ENCODE measurements at places on chromosomes 4 and X.

DNA sequence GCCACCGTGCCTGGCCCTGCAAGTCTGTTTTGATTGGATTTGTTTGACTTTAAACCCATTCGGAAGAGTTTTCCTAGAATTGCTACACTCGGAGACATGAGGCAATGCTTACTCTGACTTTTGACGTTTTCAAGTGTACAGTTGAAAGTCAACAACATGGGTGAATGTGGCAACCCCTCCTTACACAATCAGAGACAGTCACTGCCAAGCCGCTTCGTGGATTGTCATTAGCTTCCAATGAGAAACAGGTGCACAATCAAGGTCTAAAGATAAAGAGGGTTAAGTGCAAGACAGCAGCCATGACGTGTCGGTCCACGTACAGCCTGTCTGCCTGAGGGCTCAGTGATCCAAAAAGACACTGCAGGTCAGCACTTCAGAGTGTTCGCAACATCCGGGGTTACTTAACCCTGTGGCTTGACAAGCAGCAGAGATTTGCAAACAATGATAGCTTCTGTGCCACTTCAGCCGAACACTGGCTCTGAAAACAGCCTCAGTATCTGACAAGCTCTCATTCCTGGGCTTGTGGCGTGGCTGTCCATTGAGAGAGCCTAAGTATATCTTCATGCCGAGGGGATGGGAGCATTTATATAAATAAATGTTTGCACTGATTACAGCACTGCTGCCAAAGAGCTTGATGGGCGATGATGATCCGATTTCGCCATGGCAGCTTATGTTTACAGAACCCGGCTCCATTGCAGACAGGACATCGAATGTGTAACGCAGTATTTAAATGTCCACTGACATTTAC lies 180.0 kb downstream of the DHRSX start:
- DNase-seq = peak; percentile 28

- DNase-seq = no peak
These were observed 14.6 kb downstream of the TLR8 start for GRCh38 chrX:12920990-12921389.

DNA sequence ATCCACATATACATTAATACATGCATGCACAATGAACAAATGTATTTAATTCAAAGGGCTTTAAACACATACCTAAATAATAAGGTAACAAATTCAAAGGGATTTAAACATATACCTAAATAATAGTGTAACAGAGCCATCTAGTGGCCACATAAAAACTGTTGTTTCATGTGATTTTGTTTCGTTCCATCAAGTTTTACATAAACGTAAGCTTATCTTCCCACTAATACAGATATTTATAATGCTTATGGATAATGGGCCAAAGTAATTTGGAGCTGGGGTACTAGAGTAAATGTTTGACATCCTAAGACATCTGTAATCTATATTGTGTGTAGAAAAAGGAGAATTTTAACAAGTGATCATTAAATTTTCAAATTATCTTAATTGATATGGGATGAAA lies 82.3 kb downstream of the PRSS12 start:
- no peak for DNase-seq

GRCh38 chrX:69150281-69150960 lies 14.8 kb downstream of the PJA1 start:
- DNase-seq = no peak

DNA sequence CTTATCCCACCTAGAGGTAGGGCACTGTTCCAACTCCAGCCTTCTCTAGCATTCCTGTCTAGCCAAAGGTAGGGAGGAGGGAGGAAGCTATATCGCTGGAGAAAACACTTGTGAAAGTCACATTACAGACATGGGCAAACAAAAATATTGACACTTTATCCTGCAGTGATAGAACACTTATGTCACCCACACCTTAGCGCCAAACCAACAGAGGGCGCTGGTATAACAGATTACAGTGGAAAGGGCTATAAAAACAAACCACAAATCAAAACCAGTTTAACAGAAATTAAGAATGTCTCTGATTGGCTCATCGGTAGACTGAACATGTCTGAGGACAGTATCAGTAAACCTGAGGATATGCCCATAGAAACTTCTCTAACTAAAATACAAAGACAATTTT lies 451.3 kb downstream of the TLL1 start:
- DNase-seq = peak; percentile 10

DNA sequence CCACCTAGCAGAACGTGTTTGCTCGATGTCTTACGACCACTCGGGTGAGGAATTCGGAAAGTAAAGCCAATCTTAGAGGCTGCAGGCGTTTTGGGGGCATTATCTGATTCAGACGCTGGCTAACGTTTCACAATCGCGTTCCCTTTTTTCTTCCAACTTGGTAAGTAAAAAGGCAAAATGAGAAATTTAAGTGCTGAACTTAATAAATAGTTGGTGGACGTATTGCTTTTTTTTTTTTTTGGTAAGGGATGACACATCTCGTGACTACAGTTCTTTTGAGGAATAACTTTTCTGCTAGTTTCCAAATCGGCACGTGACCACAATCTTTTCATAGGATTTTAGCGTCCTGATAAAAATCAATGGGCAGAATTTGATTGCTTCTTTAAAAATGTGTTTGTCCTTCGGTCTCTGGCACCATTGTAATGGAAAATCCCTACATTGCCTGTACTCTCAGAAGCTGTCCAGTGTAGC lies 848 bp downstream of the RAB9A start:
- peak; percentile 19 for DNase-seq

DNA sequence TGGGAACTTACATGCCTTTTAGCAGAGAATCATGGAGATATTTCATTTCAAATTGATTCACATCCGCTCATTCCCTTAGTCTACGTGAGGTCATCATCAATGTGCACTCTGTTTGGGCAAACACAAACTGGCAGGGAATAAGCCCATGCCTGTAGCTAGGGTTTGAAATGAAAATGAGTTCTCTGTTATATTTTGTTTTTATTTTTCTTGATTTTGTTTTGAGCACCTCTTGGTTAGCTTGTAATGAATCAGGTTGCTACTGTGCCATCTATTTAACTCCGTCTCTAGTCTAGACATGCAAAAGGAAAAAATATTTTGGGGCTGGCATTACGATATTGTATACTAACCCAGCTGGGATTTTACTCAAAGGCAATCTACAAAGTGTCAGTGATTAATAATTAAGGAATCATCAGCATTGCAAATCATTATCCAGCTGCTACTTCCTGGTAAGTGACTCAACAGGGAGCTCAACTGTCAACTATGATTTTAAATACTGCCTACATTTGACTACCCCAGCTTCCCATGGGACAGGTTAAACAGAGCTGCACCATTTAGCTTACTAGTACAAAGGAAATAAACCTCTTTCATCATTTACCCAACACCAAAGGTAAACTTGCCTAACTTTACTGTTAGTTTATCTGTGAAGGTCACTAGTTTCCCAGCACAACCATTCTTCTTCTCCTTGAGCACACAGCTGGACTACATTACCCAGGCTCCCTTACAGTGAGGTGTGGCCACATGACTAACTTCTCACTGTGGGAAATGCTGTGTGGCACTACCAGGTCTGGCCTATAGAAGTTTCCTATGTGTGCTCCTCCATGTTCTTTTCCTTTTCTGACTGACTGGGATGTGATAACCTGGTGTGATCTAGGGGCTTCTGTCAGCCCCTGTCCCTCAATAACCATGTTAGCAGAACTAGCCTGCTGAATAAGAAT lies 21.2 kb upstream of the TRPC5OS start:
- no peak for DNase-seq

- DNase-seq = no peak
These were observed 54.8 kb upstream of the SORCS2 start for GRCh38 chr4:7137326-7138200.

GRCh38 chr4:145234091-145234706 lies 53.8 kb upstream of the OTUD4 start:
- peak; percentile 28 for DNase-seq

DNA sequence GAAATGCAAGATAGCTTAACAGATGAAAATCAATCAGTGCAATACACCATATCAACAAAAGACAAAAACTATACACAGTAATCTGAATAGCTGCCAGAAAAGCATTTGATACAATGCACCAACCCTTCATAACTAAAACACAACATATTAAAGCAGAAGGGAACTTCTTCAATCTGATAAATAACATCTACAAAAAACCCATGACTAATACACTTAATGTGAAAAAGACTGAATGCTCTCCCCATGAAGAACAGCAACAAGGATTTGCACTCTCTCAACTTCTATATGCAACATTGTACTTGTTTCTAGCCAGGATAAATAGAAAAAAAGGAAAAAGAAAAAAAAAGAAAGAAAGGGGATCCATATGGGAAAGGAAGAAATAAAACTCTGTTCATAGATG lies 139.7 kb downstream of the RBM47 start:
- no peak for DNase-seq

DNA sequence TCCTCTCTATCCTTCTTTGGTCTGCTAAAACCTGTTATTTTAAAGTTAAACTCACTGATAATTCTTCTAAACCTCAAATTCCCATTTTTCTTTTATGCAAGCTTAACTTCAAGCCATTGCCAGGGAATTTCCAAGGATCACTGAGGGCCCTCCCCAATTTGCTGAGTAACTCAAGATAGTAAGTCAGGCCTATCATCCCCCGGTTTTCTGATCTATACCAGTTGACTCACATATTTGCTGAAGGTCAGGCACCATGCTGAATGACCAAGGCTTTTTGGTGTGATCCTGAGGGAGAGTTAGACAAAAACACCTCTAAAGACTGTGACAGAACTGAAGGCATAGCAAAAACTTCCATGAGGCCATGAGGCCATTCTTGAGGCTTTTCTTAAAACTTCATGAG lies 1301.9 kb downstream of the PCDH7 start:
- DNase-seq = no peak

DNA sequence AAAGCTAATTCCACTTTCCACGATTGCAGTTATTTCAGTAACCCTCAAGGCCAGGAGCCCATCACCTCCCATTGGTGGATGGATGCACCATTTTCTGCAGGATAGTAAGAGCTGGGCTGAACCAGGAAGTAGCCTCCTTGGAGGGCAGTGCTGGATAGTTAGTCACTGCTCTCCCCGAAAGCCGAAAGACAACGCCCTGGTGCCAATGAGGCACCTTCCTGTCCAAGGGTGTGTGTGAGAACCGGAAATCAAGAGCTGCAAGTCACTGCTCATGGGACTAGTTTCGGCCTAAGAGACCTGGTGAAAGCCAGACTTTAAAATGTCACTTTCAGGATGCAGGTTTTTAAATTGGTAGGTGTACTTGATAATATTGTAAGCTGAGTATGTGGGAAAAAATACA lies 203.8 kb upstream of the HS3ST1 start:
- no peak for DNase-seq

- DNase-seq = no peak
These were observed 5.1 kb downstream of the PF4 start for GRCh38 chr4:73976716-73977115.

- DNase-seq = no peak
These were observed 189.5 kb downstream of the MAGEE1 start for GRCh38 chrX:76617020-76617419.

- no peak for DNase-seq
These were observed 11.7 kb upstream of the CLDN34 start for GRCh38 chrX:9955506-9955905.

DNA sequence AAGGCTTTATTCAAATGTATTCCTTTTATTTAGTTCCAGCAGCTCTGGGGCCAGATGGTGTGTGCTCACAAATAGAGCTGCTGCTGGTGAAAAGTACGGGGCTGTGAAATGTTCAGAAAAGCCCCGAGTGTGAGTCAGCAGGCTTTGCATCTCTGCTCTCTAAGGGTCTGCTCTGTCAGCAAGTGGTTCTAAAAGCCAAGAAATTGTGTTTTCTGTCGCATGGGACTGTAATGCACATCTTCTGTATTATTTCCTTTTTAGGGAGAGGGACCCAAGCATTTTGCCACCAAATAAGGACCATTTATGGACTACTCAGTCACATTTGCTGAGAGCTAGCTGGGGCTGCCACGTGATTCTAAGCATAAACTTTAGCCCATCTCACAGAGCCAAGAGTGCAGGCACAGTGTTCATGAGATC lies 82.9 kb upstream of the NHS start:
- peak; percentile 14 for DNase-seq

DNA sequence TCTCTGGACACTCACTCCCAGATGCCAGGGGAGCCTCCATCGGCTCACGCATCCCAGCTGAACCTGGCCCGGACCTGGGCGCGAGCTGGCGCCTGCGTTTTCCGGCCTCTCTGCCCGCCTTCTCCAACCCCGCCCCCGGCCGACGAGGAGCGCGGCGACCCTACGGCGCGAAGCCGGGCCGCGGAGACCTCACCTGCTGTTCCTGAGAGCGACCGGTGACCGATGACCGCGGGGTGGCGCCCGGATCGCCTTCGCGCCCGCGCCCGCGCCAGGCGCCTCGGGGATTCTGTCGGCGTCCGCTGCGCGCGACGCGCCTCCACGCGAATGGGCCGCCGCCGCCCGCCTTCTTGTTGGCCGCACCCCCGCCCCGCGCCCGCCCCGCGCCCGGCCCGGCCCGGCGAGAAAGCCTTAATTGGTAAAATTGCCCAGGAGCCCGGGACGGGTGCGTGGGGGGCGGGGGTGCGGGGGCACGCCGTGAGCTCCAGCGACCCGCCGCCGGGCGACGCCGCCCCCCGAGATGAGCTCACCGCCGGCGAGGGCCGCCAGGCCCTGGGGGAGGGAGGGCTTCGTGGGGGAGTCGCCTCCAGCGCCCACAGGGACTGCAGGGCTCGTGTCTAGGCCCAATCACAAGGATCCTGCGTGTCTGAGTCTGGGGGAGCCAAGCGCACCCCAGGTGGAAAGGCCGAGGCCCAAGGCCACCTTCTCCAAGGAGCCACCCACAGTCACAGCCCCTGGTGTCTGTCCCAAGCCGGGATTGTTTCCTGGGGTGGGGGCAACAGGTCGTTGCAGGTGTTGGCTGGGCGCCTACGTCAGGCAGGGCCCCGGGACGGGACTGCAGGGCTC lies at the start of gene FLNA:
FLNA (minus strand) TSS at position 322 of the 843 bp plus-strand sequence. CDS start 3,389 bp downstream, outside the sequence.
- DNase-seq = no peak

DNA sequence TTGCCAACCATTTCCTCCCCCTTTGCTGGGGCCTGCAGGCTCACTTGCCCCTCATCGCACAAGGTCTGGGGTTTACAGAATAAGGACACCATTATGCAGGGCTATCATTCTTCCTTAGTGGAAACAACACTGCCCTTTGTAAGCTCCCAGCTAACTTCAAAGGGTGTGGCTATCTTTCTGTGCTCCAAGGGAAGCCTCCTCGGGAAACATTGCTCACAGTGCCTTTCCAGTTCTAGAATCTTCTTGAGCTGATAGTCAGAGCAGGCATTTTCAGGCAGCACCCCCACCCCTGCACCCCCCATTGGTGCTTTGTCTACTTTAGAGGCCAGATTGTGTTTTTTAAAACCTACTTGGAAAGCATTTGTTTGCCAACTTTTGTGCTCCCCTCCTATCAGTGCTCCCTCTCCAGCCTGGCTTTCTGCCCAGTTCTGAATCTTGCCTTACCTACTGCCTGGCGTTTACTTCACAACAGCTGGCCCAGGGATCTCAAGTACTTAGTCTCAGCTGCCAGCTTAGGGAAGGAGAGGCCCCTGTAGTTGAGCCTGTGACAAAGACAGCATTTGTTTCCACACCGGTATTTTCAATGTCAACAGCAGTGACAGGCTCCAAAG lies 53.5 kb downstream of the PLAC1 start:
- no peak for DNase-seq

Measured in stromal cell of bone marrow (primary cell).